ENCODE measurements at places on chromosomes 1 and 21. TPM values are rescaled to one million over a fixed set of nuclear protein-coding genes. Genes with fewer than 3 reads are reported as not detected.

The ACTL8 gene
- not detected for total RNA-seq

The SPRR3 gene
- not detected for total RNA-seq

The MROH9 gene
- not detected for total RNA-seq

The NCMAP gene
- 2.1 TPM for total RNA-seq

The SPRR1B gene
- total RNA-seq: not detected

The LDLRAD1 gene
- not detected for total RNA-seq

The PLD5 gene
- total RNA-seq: 9.5 TPM

The LRRC71 gene
- not detected for total RNA-seq

The FRRS1 gene
- 12.4 TPM for total RNA-seq

The MYOC gene
- 1.8 TPM for total RNA-seq

The OVAAL gene
- not detected for total RNA-seq

The OR2T33 gene
- not detected for total RNA-seq

The CACNA1S gene
- 5.9 TPM for total RNA-seq

The TNFSF4 gene
- 3.1 TPM for total RNA-seq

The DIO1 gene
- not detected for total RNA-seq

The CFHR5 gene
- not detected for total RNA-seq
